ENCODE measurements at places on chromosomes 1 and 21.

GRCh38 chr1:43042127-43042526, 83.5 kb upstream of the SLC2A1 start:
- no peak for DNase-seq

DNA sequence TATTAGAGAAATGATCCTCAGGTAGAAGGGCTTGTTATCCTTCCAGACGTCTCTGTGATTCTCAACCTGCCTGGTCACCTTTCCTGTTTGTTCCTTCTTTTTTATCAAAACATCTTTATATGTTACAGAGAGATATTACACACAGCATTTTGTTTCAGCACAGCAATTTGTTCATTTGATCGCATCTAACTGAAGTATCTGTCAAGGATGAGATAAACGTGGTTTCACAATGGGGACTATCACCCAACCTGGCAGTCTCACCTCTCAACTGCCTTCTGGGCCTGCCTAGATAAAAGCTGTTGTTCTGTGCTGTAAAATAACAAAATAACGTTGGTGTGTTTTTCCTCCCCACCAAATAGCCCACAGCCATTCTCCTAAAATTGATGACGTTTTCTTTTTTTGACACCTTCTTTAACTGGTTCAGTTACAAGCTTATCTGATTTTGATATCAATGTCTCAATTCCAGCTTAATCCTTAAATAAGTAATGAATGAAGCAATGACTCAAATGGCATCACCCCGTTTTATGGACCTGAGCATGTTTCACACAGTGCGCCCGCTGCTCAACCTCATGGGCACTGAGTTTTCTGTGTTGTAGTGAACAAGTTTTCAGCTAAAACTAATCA, 367.9 kb upstream of the RUNX1 start:
- DNase-seq, result no peak

- no peak for DNase-seq
Observed at GRCh38 chr1:226187380-226187779, 839 bp upstream of the ACBD3 start.

GRCh38 chr1:224287714-224288113, 42.3 kb downstream of the NVL start:
- peak; percentile 49 for DNase-seq

DNA sequence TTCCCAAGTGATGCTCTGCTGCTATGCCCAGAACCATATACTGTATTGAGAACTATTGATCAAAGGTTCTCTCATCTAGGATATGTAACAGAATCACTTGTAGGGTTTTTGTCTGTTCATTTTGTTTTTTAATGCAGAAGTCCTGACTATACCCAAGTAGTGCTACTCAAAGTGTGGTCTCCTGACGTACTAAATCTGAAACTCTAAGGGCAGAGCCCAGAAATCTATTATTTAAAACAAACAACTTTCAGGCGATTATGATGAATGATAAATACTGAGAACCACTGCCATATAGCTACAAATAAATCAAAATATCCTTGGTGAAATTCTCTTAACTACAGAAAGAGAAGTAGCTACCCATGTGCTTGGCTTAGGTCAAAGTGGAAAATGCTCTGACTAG, 10.1 kb downstream of the ZZZ3 start:
- DNase-seq, result no peak

GRCh38 chr1:156266051-156266450, 16.6 kb downstream of the SMG5 start:
- no peak for DNase-seq

GRCh38 chr1:170730014-170730413, 66.1 kb downstream of the PRRX1 start:
- DNase-seq, result no peak

DNA sequence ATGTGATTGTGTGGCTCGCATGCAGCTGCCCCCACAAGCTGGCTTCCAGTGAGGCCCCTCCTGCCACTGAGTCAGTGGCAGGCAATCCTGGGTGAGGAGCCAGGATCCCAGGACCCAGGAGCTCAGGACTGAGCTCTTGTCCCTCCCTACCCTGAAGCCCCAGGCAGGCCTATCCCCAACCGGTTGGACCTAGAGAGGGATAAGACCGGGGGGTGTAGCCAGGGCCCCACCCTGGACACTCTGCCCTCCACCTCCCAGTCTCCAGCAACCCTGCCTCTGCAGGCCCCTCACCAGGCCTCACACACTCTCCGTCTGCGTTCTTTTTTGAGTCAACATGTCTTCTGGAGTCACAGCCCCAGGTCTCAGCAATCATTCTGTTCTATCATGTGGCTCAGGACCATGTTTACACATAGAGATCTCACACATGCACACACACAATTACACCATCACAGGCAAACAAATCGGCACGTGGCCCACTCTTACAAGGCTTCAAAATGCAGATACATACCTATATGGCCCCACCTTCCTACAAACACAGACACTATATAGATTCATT, 2.6 kb downstream of the VSIG8 start:
- DNase-seq, result no peak

DNA sequence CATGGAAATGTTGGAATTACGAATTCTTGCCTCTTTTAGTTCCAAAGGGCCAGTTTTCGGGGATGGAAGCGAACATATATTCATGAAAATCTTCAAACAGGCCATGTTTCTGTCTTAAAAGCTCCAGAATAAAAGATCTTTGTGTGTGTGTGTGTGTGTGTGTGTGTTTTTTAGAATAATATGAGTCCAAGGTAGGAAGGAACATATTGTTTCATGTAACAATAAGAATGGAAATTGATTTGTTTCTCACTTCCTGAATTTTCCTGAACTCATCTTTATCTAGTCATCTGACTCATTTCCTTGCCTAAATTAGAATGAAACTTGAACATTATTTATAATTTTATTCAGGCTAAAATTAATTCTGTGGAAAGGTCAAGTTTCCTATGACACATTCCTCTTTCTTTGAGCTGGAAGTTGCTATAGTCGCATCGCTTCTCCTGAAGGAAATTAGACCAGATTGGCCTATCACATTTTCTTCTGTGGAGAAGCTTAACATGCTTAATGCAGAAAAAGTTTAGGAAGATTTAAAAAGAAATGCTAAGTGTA, 805.1 kb upstream of the ADAMTS5 start:
- DNase-seq, result no peak
